Skin of body (tissue), 3 donors: ENCODE measurements at places on chromosomes 4 and X. TPM values are rescaled to one million over a fixed set of nuclear protein-coding genes. Genes with fewer than 3 reads are reported as not detected.

Gene COX7B2
- total RNA-seq, result not detected

GRCh38 chr4:30653291-30653690 is 66.9 kb upstream of the PCDH7 start:
- DNase-seq, result no peak

GRCh38 chrX:92230628-92231027 is 451.5 kb downstream of the PCDH11X start:
- DNase-seq, result no peak

- DNase-seq, result peak; percentile 68
Measured at GRCh38 chr4:121072224-121073003, at the start of gene NDNF. Gene NDNF (minus strand): TSS chr4:121072535. CDS start chr4:121045837, 26,698 bp downstream.

Gene FBXO8
- 35.0 TPM for total RNA-seq

Gene TMEM35A
- total RNA-seq, result 0.79 TPM

Gene STARD8
- 4.5 TPM for total RNA-seq

- DNase-seq, result no peak
Measured at GRCh38 chr4:89610236-89610635, 226.7 kb downstream of the SNCA start.

DNA sequence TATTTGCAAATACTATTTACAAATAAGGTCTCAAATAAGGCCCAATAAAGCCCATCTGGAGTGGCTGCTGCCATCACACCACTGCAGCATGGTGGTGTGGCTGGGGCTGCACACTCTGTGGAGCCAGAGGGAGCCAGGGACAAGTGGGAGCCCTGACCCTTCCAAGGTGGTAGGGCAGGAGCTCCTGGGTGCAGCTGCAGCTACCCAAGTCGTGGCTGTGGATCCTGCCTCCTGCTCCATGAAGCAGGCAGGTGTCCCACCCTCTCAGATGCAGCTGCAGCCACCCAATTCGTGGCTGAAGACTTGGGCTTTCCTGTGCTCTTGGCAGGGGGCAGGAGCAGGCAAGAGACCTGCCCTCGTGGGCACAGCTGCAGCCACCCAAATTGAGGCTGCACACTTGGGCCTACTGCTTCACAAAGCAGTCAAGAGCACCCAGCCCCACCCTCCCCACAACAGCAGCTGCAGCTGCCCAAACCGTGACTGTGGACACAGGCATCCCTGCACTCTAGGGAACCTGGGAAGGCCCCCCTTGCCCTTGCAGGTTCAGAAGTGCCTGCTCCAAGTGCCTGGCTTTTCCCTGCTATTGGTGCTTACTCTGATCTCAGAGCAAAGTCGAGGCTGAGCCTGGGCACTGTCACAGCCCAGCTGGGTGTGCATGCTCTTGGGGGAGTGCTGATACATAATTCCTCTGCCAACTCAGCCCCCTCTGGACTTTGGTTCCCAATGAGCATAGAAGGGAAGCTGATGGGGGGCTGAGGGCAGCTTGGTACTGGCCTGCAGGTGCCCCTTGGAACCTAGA is 614.8 kb downstream of the PCDH18 start:
- DNase-seq, result no peak

- DNase-seq, result no peak
Measured at GRCh38 chrX:149807747-149808458, 26.2 kb downstream of the MAGEA9 start.
